ENCODE measurements at places on chromosomes 3 and 15.

DNA sequence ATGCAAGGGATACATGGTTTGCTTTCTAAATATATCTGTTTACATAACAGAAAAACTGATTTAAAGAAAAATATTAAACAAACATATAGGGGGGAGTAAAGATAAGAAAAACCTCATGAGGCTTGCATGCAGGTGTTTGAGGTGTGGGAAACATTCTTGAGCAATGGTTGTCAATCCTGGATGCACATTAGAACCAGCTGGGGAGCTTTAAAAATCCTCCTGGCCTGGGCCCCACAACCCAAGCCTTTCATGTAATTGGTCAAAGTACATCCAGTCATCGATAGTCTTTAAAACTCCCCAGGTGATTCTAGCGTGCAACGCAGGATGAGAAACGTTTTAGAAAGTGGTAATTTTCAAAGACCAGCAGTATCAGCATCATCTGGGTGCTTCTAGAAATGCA lies 18.3 kb downstream of the NMNAT3 start:
- DNase-seq = no peak

DNA sequence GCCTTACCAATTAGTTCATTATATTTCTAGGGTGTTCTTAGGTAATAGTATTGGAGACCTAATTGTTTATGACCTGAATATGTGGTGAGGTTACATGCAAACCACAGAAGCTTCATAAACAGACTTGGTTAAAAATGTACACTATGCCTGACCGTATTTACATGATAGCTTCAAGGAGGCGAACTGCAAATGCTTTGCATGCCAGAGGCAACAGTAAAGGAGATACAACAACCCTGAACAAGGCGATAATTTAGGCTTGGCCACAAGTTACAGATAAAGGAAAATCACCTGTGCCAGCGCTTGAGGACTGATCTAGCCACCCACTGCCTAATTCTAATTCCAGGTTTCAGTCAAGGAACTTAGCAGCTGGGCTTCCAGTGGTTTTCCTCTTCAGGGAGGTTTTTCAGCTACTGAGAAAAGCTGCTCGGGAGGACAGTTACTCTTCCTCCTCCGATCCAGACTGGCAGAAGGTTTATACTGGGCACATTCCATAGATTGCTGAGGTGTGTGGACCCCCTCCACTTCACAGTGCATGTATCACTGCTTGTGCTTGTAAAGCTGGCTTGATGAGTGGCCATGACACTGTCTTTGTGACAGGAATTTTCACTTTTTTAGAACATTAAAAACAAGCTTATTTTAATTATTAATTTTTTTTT lies 95.6 kb downstream of the DHX36 start:
- no peak for DNase-seq

- DNase-seq = no peak
These were observed 438.6 kb downstream of the ROBO1 start for GRCh38 chr3:79329154-79329553.

- DNase-seq = no peak
These were observed 125.6 kb downstream of the CADPS start for GRCh38 chr3:62749657-62750056.

- peak; percentile 45 for DNase-seq
These were observed 324.3 kb downstream of the CHST2 start for GRCh38 chr3:143443851-143444331.

- no peak for DNase-seq
These were observed 37.6 kb downstream of the AAGAB start for GRCh38 chr15:67216859-67217258.

DNA sequence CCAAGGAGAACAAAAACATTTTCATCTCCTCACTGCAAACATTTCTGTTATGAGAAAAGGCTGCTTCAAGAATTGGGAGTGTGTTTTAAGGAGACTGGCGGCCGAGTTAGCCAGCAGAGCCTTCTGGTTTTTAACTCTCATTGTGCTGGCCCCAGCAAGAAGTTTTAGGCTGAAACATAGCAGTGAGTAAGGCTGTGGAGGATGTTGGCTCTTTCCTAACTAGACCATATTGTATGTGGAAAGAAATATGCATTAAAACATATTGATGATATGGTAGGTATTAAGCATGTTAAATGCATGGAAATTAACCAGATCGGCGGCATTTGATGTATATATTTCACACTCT lies 90.7 kb downstream of the TIGIT start:
- no peak for DNase-seq

- no peak for DNase-seq
These were observed 87.4 kb downstream of the TRIM42 start for GRCh38 chr3:140765246-140765645.

DNA sequence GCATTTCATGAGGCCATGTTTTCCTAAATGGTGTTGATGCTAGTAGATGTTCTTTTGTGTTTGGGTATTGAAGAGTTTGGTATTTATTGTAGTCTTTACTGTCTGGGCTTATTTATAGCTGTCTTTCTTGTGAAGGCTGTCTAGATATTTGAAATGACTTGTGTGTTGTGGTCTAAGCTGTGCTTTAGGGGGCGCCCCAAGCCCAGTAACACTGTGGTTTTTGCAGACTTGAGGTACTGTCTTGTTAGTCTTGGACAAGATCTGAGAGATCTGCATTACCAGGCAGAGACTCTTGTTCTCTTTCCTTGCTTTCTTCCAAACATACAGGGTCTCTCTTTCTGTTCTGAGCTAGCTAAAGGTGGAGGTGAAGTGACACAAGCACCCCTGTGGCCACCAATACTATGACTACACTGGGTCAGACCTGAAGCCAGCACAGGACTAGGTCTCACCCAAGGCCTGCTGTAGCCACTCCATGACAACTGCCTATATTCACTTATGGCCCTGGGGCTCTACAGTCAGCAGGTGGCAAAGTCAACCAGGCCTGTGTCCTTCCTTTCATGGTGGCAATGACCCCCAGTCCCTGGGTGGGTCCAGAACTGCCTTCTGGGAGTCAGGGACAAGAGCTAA lies 152.1 kb upstream of the TBC1D5 start:
- no peak for DNase-seq

DNA sequence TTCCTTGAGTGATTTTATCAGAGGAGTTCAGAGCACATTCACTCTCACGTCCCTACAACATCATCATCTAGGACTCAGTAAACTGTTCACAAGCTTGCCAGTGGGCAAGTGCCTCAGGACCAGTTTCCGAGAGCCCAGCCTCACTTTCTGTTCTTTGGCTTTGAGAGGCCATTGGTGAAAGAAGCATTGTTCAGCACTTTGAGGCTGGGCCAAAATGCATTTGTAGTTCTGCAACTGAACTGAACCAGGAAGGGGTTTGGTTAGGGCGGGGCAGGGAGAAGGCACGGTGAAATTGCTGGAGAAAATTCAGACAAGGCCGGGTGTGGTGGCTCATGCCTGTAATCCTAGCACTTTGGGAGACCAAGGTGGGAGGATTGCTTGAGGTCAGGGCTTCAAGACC lies 222.1 kb upstream of the CHRM5 start:
- no peak for DNase-seq

GRCh38 chr3:30231277-30232141 lies 374.9 kb upstream of the TGFBR2 start:
- DNase-seq = no peak

- DNase-seq = no peak
These were observed 211.7 kb upstream of the WNT5A start for GRCh38 chr3:55698831-55699230.
